ENCODE measurements at places on chromosomes 1 and 21. TPM values are rescaled to one million over a fixed set of nuclear protein-coding genes. Genes with fewer than 3 reads are reported as not detected.

UBL4B gene
- not detected for total RNA-seq

FABP3 gene
- not detected for total RNA-seq

LCE3A gene
- total RNA-seq: not detected

DTL gene
- total RNA-seq: 18.8 TPM

SELENBP1 gene
- 7.5 TPM for total RNA-seq

OR10Z1 gene
- not detected for total RNA-seq

FCRL4 gene
- not detected for total RNA-seq

DAB1 gene
- not detected for total RNA-seq

KCTD3 gene
- total RNA-seq: 41.9 TPM

ST6GALNAC3 gene
- total RNA-seq: 0.70 TPM

SYNJ1 gene
- total RNA-seq: 2.2 TPM

CSF1 gene
- total RNA-seq: 17.9 TPM

HSD3B2 gene
- total RNA-seq: not detected

SMPDL3B gene
- total RNA-seq: 1.3 TPM

FALEC gene
- total RNA-seq: not detected

GCLM gene
- 85.3 TPM for total RNA-seq

COL16A1 gene
- 3.8 TPM for total RNA-seq

CLCA2 gene
- total RNA-seq: not detected

CLEC20A gene
- not detected for total RNA-seq

OR2L13 gene
- total RNA-seq: not detected

OR2M7 gene
- total RNA-seq: not detected

DMRTA2 gene
- 0.13 TPM for total RNA-seq

NBPF4 gene
- total RNA-seq: 0.15 TPM

KCNT2 gene
- not detected for total RNA-seq

SLAMF8 gene
- 0.13 TPM for total RNA-seq
